Activated T-helper 17 cell treated with anti-CD3 and anti-CD28 coated beads, Interleukin-2, amount 50 U/mL, for 72 hours (primary cell): ENCODE measurements at places on chromosomes 1 and 21. TPM values are rescaled to one million over a fixed set of nuclear protein-coding genes. Genes with fewer than 3 reads are reported as not detected.

MFAP2 gene
- not detected for total RNA-seq

TSPAN1 gene
- total RNA-seq, result not detected

PPIAL4G gene
- 0.40 TPM for total RNA-seq

SELENBP1 gene
- not detected for total RNA-seq

LCE1E gene
- not detected for total RNA-seq
